ENCODE measurements at places on chromosomes 11 and 22.

DNA sequence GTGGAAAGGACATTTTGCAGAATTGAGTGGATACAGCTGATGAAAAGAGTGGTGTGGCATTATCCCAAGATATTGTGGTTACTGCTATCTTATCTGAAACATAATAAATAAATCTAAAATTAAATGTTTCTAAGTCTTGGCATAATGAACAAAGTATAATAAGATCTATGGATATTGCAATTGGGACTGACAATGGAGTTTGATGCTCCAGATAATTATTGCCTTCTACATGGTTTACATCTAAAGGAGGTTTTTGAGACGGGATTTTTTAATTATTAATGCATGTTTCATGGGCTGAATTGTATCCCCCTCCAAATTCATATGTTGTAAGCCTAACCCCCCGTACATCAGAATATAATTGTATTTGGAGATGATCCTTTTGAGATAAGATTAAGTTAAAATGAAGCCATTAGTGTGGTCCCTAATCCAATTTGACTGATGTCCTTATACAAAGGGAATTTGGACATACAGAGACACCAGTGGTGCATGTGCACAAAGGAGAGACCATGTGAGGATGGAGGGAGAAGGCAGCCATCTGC lies 198.5 kb downstream of the MSANTD4 start:
- no peak for DNase-seq

DNA sequence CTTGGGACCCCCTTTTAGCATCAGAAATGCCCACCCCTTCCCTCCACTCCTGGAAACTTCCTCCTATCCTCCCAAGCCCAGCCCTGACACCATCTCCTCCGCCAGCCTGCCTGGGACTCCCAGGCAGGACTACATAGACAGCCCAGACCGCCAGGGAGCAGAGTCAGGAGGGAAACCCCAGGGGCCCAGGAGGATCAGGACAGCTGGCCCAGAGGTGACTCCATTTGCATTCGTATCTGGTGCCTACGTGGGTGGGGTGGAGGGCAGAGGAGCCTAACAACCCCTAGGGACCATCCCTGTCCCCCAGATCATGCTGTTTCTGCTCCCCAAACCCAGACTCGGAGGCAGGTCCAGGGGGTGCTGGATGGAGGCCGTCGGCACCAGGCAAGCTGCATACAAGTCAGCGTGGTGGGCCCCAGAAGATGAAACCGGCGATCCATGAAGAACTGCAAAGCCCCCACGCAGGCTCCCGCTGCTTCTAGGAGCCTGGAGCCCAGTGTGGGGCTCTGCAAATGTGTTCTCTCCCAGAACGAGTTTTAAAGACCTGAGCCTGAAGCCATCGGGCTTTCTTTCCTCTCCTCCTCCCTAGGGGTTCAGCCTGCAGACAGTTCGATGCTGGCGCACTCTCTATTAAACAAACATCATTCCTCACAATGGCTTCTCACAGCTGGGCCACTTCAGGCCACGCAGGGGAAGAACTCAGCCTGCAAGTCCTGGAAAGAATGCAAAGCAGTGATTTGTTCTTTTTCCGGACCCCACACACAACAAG lies 1506.8 kb downstream of the BRD1 start:
- DNase-seq, result no peak

DNA sequence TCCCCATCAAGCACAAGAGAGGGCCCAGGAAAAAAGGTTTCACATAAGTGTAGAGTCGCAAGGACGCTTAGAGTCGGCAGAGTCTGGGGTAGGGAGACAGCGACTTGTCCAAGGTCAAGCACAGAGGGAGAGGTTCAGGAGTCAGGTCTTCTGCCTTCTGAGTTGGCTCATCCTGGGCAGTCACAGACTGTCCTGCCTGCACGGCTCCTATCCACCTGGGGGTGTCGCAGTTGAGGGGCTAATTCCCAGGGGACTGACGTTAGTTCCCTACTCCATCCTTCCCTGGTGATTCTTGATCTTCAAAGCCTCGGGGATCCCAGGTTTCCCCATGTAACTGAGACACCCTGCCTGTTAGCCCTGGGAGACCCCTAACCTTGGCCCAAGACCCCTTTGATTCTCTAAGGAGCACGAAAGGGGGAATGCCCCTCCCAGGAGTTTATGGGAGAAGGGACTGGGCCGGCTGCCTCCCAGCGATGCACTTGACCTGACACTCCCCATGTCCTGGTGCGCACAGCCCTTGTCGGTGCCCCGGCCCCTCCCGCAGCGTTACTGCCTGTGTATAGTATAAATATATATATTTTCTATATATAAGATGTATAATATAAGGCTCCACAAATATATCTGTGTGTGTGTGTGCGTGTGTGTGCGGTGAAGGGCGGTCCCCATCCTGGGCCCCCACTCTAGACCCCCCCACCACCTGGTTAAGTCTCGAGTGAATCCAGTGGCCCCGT lies 14.7 kb upstream of the TAB1 start:
- peak; percentile 20 for DNase-seq

DNA sequence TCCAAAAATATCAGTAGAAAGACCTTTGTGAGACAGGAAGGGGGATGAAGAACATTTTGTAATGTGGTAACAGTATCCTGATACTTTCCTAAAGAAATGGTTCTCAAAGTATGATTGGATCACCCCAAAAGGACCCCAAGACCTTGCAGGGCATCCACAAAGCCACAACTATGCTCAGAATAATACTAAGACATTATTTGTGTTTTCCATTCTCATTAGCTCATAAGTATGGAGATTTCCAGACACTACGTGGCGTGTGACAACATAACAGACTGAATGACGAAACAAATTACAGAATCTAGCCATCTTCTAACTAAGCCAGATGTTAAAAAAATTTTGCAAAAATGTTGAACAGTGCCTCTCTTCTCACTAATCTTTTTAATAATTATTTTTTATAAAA lies 24.9 kb downstream of the CHEK2 start:
- DNase-seq, result no peak

DNA sequence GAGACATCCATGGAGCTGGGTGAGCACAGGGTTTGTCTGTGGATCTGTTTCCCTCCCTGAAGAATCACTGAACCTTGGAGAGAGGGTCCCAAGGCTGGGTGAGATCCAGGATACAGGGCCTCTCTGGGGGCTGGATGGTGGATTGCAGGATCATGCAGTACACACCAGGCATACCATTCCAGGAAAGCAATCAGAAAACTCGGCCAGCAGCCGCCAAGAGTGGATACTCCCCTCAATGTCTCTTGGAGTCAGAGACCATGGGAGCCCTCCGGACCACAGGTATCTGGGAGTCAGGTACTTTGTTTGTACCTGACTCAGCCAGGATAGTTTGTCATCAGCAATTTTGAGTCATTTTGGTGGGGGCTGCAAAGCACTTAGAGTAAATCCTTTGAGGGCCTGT lies 14.6 kb upstream of the SYT13 start:
- DNase-seq, result no peak

- DNase-seq, result peak; percentile 61
These were observed 115.1 kb upstream of the RASSF10 start for GRCh38 chr11:12893787-12894672.

DNA sequence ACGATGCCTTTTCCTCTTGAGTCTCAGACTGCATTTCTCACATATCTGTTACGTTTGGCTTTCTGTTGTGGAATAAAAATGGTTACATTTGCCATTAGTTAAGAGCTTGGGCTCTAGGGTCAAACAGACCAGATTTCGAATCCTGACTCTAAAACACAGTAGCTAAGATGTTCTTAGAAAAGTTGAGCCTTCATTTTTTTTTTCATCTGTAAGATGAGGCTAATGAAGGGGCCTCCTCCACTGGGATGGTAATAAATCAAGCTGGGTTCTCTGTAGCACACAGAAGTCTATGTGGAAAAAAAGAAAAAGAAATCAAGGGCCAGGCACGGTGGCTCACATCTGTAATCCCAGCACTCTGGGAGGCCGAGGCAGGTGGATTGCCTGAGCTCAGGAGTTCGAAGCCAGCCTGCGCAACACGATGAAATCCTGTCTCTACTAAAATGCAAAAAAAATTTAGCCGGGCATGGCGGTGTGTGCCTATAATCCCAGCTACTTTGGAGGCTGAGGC lies 49.9 kb upstream of the CAPRIN1 start:
- no peak for DNase-seq

- no peak for DNase-seq
These were observed 436.4 kb downstream of the TBC1D22A start for GRCh38 chr22:47198801-47199251.

DNA sequence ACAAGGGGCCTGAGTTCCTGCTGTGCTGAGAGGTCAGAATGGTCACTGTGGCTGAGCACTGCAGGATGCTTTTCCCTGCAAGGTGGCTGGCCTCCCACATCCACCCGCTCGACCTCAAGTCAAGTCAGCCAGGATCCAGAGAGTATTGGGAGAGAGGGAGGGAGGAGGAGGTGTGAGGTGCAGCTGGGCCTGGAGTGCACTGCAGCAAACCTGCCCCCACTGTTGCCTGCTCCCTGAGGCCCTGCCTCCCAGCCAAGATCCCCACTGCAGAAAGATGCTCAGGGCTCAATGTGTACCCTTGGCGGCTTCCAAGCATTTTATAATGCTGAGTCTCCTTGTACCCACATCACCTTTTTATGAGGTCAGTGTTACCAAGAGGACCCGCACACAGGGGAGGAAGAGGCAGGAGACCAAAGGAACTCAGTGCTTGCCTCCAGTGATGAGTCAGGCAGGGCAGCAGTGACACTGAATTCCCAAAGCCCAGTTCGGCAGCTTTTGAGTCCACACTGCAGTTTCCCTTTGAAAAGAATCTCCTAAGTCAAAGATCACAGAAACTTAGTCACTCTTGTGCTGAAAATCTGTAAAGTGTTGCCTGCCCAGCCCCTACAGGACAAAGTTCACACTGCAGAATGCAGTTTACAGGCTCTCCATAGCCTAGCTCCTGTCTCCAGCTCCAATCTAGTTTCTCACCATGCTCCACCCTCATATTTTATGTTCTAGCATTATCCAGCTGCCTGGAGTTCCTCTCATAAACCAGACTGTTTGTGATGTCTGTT lies 3.1 kb downstream of the ENDOD1 start:
- DNase-seq, result peak; percentile 95

DNA sequence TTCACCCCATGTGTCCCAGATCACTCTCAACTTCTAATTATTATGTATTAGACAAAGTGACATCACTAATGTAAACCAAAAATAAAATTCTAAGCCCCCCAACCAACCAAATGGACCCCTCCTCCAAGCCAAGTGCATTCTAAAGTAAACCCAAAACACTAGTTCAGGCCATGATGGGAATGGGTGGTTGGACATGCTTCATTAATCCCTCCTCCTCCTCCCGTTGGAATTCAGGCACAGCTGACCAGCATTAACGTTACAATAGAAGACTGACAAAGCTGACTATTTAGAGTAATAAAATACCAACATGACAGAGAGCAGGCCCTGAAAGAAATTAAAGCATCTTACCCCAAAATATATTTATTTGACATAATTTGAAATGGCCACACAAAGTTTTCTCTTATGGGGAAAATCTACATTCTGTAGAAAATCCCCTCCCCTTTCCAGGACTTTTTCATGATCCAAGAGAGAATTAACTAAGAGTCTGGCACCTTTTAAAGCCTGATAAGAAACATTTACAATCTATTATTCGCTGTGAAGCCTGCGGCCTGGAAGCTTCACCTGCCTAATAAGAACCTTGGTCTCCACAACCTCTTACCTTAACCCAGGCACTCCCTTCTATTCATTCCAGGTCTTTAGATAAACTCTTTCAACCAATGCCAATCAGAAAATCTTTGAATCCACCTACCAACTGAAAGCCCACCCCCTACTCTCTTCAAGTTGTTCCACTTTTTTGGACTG lies 948.5 kb upstream of the CCDC90B start:
- DNase-seq, result peak; percentile 23

DNA sequence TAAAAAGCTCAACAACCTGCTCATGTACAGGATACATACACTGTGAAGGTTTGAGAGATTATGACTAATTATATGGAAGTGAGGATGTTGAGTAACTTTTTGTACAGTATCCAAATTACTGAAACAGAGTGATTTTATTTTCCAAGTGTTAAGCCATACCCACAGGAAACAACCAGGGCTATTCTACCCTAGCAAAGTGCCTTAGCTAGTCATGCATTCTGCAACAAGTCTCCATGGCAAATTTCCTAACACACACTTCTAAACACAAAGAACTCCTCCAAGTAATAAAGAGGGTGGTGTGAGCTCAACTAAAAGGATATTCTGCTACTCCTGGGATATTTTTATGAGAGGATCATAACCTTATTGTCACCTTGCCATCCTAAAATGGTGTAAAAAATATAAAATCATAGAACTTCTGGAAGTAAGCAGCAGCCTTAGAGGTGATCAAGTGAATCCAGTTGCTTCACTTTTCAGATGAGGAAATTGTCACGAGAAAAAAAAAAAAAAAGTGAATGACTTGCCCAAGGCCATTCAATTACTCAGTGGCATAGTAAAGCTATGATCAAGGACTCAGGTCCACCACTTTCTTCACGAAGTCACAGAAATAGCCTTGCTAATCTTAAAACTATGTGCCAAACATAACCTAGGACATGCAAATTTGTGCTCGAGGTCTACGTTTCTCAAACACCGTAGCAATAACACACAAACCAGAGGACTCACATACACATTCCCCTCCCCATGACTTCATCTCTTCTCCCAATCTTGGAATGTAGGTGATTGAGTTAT lies 4.2 kb downstream of the LGR4 start:
- peak; percentile 98 for DNase-seq

GRCh38 chr11:104549019-104549418 lies 349.2 kb downstream of the CASP12 start:
- no peak for DNase-seq

GRCh38 chr11:101428918-101429317 lies 154.9 kb downstream of the TRPC6 start:
- peak; percentile 41 for DNase-seq

- DNase-seq, result no peak
These were observed 53.5 kb downstream of the ENTHD1 start for GRCh38 chr22:39839917-39840510.

DNA sequence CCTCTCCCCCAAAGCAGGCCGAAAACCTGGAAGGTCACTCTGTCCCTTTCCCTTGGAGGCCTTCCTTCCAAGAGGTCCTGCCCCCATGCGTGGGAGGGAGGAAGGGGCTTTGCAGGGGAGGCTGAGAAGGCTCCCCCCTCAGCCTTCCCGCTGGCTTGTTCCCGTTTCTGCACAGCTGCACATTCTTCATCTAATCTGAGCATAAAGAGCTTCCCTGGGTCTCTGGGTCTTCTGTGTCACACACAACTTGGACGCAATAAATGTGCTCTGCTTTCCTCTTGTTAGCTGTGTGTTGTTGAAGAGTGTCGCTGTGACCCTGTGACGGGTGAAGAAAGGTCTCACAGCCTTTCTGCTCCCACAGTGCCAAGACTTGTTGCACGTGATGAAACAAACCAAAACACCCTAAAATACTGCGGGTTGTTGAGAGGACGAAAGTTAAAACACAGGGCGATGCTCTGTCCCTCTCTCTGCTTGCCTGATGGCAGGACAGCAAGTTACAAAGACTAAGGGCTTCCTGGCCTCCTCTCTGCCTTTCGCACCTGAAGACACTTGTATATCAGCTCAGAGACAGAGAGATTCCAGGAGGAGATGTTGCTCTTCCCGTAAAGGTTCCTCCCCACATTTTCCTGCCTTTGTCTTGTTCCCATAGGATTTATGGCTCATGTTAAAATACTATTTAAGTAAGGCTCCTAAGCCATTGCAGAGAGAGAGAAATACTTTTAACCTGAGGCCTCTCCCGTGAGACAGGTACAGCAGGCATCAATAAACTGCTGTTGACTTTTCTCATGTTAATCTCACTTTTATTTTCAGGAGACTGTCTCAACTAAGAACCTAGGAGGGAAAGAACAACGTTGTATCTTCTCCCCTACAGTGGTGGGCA lies 15.4 kb upstream of the IFITM3 start:
- no peak for DNase-seq

- no peak for DNase-seq
These were observed 192.0 kb downstream of the CWF19L2 start for GRCh38 chr11:107265591-107266121.

All from kidney tubule cell (primary cell).